Activated CD8-positive, alpha-beta T cell treated with anti-CD3 and anti-CD28 coated beads, Interleukin-2, amount 10 ng/mL, durations not matched to agents 7 days and 5 days (primary cell): ENCODE measurements at places on chromosomes 6 and 20. TPM values are rescaled to one million over a fixed set of nuclear protein-coding genes. Genes with fewer than 3 reads are reported as not detected.

COL19A1 gene
- not detected for total RNA-seq

DNA sequence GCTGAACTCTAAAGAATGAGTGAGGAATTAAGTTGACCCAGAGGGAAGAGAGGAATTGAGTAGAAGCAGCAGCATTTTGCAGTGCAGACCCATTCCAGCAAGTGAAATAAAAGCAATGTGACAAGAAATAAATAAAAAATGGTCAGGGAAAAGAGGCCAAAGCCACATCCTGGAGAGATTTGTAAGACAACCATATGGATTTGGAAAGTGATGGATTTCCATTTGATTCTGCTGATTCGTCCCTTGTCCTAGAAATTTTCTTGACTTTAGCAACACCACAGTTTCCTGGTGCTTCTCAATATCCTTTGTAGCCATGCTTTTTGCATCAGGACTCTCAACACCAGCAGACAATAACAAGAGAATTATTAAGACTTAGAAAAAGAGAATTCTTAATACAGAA is 29.8 kb downstream of the ANKEF1 start:
- no peaks in the 10 kb centered on the region for H3K4me1 ChIP-seq
- no peak overlapping the region for H3K27ac ChIP-seq
- DNase-seq: no peak
- no peak overlapping the region for H3K4me3 ChIP-seq

- no peak overlapping the region for H3K27ac ChIP-seq
- peaks cover 35% of the 10 kb centered on the region for H3K36me3 ChIP-seq
- no peak for DNase-seq
These were observed 842 bp downstream of the POLR1C start for GRCh38 chr6:43517505-43518357.

GRCh38 chr20:35506872-35507638 is 22.4 kb downstream of the C20orf173 start:
- no peaks in the 10 kb centered on the region for H3K27me3 ChIP-seq
- H3K36me3 ChIP-seq: peaks cover 77% of the 10 kb centered on the region
- peaks cover 43% of the 10 kb centered on the region for H3K4me1 ChIP-seq
- H3K27ac ChIP-seq: peak overlapping the region; percentile 73
- H3K4me3 ChIP-seq: no peak overlapping the region
- peak; percentile 35 for DNase-seq

- no peak for DNase-seq
- H3K27me3 ChIP-seq: peaks cover 2% of the 10 kb centered on the region
- no peaks in the 10 kb centered on the region for H3K4me1 ChIP-seq
- H3K4me3 ChIP-seq: no peak overlapping the region
These were observed 85.0 kb downstream of the CAP2 start for GRCh38 chr6:17478223-17478907.

CD93 gene
- total RNA-seq: 0.73 TPM

GRCh38 chr6:126531286-126531685 is 191.4 kb downstream of the CENPW start:
- no peak overlapping the region for H3K4me3 ChIP-seq
- H3K4me1 ChIP-seq: no peaks in the 10 kb centered on the region
- no peak for DNase-seq
- no peaks in the 10 kb centered on the region for H3K27me3 ChIP-seq
- H3K27ac ChIP-seq: no peak overlapping the region
- no peaks in the 10 kb centered on the region for H3K36me3 ChIP-seq
